ENCODE measurements at places on chromosomes 5 and 9.

DNA sequence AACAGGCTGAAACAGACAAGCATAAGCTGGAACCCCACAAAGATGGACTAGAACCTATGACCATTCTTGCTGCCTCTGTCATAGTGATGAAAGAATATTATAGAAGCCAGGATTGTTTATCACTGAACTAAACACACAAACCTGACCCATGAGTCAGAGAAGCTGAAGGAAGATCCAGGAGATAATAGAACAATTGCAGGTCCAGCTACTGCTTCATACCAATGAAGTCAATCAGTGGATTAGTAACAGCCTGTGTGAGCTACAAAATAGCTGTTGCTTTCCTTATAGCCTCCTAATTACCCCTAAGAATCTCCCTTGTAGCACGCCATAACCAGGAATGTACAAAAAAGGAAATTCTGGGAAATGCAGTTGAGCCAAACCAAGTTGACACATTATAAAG is 459.9 kb upstream of the ZNF462 start:
- DNase-seq = no peak

- DNase-seq = no peak
Observed at GRCh38 chr5:16864631-16865131, 71.4 kb downstream of the MYO10 start.

DNA sequence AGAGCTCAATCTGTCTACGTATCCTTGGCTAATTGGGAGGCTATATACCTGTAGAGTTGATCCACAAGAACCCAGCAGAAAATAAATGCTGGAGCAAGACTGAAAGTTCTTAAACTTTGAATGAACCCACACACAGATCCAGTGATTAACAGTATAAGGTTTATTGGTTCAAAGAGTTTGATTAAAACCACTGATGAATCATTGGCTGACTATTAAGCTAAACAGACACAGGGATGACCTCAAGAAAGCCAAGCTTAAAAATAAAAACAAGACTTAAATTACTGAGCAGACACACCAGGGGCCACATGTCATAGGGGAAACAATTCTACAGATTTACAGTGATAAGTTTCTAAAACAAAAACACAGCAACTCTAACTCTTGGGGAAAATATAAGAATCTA is 163.6 kb downstream of the SPATA31D1 start:
- DNase-seq = no peak

DNA sequence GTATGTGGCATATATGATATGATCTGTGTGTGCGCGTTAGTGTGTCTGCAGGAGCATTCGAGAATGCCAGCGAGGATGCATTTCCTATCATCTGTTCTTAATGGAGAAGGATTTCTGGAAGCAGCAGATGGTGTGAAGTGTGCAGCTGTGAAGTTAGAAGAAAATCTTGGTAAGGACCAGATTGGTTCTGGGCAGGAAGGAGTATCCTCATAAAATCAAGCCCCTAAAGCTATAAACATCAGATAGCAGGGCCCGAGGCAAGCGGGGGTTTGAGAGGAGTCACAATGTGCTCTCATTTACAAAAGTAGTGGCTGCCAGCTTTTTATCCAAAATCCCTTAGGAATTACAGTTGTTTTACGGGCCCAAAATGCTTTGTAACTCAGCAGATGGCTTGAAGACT is 40.0 kb downstream of the DAPK1 start:
- DNase-seq = no peak

DNA sequence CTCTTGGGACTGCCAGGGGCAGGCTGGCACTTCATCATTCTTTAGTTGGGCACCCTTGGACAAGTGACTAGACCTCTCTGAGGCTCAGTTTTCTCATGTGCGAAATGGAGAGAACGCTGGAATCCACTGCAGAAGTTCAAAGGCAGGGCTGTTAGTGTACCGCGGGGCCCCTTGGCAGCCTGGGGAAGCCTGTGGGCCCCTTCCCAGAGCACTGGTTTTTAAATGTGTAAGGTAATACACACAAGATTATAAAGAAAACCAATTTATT is 209.5 kb upstream of the MVB12B start:
- DNase-seq = no peak

GRCh38 chr9:5552301-5552700 is 42.0 kb downstream of the PDCD1LG2 start:
- DNase-seq = no peak

GRCh38 chr5:77560677-77561263 is 68.7 kb upstream of the WDR41 start:
- peak; percentile 38 for DNase-seq

DNA sequence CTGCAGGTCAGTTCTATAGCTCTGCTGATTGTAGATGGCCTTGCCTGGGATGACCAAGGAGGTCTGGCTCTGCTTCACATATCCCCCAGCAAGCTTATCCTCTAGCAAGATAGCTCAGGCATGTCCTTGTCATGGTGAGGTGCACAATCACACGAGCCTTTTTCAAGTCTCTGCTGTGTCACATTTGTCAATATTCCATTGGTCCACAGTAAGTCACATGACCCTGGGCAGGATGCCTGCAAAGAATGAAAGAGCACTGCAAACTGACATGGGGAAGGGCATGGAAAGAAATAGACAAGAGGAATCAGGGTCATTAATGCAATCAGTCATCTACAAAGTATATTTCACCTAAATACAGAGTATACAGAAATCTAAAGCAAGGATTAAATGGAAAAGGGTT is 142.0 kb downstream of the RORB start:
- no peak for DNase-seq

- DNase-seq = peak; percentile 7
Observed at GRCh38 chr9:14251154-14252071, 62.5 kb downstream of the NFIB start.

DNA sequence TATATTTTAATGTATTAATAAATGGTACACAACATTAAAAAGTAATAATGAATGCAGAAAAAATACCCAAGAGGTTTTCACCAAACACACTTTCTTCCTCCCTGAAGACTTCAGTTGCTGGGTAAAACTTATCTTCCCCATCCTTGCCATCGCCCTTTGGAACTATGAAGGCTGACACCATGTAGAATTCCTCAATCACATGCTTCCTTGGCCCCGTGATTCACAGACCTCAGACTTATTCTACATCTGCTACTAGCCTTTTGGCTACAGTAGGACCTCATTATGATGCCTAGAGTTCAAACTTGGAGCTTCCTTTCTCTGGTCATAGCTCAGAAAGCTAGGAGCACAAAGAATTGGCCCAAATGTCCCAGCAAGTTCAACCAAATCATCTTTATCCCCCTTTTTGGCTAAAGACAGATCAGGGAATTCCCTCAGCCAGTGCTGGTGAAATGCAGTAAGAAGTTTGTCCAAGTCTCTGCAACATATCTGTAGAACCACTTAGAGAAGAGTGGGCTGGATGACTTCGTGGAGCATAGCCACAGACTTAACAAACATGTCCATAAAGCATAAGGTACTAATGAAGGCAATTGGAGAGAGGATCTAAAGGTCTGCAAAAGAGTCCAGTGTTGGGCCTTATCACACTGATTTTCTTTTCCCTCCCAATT is 253.5 kb downstream of the SEC61B start:
- DNase-seq = no peak

GRCh38 chr5:173494446-173494845 is 122.0 kb downstream of the BOD1 start:
- no peak for DNase-seq

DNA sequence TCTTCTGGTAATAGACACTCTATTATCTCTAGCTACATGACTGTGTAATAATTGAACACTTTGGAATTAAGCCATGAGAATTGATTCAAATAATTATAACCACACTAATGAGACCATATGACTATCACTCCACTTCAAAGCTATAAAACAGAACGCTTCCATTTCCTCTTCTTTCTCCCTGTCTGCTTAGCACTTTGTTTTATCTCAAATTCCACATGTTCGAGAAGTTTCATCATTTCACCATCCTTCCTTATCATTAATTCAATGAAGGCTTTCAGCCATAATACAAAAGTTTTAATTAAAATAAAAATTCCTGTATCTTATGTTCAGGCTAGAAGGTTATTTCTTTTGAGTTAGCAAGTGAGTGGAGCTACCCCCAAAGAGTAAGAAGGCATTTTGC is 7.4 kb upstream of the DCTN4 start:
- DNase-seq = no peak

GRCh38 chr5:9681706-9682105 is 51.6 kb upstream of the TAS2R1 start:
- DNase-seq = no peak

DNA sequence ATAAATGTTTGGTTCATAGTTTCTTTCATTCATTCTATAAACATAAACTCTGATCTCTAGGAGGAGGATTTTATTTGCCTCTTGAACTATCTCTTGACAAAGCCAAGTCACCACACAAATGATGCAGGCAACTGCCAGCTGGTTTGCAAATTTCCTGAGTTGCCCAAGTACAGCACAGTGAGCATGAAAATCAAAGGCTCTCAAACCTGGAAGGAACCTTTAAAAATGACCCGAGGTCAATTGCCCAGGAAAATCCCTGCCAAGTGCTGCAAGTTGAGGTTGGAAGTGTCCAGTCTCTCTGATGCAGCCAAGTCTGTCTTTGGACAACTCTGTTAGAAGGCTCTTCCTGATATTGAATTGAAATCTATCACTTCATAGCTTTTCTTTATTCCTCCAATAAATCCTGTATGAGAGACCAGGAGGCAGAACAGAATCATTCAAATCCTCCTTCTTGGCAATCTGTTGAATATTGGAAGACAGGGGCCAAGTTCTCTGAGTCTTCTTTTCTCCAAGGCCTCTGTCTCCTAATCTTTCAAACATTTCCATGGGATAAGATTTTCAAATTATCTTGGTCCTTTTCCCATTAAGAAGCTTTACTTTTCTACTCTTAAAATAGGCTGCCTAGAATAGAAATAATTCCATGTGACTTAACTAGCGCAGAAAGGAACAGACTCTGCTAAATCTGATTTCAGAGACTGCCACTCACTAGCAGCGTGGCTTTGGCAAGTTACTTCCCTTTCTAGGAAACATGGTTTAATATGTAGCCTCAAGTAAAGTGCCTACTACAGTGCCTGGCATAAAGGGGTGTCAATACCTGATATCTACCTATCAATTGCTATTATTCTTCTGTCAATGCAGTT is 159.2 kb downstream of the SNX18 start:
- no peak for DNase-seq

- no peak for DNase-seq
Observed at GRCh38 chr9:89051421-89052025, 60.3 kb downstream of the S1PR3 start.

DNA sequence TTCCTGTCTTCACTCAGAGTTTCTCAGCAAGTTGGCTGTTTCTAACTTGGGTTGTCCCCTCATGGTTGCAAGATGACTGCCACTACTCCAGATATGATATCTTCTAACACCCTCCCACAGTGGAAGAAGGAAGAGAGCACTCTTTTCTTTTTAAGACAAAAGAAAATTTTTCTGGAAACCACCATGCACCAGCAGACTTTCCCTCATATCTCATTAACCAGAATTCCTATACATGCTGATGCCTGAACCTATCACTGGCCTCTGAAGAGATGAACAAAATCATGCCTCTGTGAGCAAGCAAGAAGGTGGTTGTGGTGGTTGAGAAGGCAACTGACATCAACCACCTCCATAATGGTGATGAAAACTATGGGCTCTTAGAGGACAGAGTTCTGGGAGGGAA is 56.8 kb downstream of the FEM1C start:
- no peak for DNase-seq

GRCh38 chr5:158591301-158591863 is 508.3 kb downstream of the EBF1 start:
- DNase-seq = no peak

DNA sequence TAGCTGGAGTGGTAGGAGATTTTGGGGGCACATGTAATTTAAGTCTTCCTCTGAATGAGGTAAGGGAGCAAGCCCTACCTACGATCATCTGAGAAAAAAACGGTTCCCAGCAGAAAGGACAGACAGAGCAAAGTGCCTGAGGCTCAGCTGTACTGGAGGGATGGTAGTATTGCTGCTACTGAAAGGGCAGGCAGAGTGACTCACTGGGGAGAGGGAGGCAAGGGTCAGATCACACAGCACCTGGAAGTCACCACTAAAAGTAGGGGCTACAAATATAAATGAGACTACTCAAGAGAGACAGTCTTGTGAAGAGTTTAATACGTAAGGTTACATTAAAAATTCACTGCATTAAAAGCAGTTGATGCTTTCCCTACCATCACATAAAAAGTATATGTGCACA is 75.9 kb downstream of the NFIB start:
- DNase-seq = no peak

DNA sequence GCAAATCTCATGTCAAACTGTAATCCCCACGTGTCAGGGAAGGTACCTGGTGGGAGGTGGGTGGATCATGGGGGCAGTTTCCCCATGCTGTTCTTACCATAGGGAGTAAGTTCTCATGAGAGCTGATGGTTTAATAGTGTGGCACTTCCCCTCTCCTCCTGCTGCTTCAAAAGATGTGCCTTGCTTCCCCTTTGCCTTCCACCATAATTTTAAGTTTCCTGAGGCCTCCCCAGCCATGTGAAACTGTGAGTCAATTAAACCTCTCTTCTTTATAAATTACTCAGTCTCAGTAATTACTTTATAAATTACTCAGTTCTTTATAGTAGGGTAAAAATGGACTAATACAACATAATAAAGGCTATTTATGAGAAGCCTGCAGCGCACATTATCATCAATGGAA is 7.1 kb upstream of the CNTRL start:
- DNase-seq = no peak

Measured in HCT116 (cell line).